Inflammatory macrophage treated with lipopolysaccharide for 1 hour (primary cell): ENCODE measurements at places on chromosomes 11 and 22.

GRCh38 chr11:70244698-70245097, 25.8 kb upstream of the PPFIA1 start:
- peak; percentile 29 for DNase-seq

DNA sequence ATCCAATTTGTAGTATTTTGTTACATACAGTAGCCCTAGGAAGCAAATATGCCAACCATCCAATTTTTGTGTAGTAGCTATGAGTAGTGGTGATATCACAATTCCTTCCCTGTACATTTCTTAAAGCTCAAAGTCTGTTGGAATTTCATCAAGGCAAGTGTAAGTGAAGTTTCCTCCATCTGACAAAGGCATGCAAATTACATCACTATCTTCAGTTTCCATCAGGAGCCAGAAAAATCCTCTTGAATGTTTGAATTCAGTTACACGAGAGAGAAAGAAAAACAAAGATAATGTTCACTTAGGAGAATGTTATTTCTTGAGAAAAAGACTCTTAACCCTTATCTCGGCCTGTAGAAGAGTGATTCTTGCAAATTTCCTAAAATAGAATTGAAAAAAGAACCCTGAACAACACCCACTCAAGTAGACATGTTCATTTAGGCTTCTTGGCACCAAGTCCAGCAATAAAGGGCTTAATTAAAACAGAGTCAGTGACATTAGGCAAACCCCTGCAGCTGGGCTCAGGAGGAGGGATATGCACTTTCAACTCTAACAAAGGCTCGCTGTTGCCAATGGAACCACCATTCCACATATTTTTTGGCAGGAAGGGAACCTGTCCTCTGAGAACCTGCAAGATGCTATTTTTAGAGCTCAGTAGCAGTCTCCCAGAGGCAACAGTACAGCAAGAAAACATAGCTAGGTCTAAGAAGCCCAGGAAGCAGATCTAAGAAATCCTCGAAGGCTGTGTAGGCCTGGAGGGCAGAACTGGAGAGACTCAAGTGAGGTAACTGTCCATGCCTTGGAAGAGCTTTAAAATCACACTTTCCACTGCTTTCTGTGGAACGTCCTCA, 144.6 kb downstream of the CCDC81 start:
- no peak for DNase-seq

DNA sequence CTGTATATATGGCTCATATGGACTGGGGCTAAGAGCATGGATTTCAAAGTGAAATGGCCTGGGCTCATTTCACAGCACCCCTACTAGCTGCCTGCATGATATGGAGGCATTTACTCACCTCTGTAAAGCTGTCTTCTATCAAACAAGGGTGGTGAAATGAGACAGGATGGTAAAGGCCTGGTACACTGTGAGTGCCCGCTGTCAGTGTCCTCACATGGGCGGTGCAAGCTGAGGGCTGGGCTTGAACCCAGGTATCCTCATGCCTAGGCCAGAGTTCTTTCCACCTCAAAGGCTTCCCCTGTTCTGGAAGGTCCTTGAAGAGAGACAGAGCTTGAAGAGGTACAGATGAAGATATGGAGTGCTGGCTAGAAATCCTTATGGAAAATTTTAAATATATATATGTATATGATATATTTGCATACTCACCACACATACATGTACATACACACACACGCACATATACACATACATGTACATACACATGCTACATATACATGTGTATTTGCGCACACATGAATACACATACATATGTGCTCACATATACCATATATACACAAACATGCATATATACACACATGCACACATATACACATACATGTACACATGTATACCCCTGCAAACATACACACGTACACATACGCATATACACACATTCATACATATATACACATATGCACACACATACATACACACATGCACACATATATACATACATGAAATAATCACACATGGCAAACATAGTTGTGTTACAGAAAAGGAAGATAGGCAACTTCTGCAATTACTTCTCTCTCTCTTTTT, 44.7 kb downstream of the MICAL2 start:
- DNase-seq = no peak

DNA sequence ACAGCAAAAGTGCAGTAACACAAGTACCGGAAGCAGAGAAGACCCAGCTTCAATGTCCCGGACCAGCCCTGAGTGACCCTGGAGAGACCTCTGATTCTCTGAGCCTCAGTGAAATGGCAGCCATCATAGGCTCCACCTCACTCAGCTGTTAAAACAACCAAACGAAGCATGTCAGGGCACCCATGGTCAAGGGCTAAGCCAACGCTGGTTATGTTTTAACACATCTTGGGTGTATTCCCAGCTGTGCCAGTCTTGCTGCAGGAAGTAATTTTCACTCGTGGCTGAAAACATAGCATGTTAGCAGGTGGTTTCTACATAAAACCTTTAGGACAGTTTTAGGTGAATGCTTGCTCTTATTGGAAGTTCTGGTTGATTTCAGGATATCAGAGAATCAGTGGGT, 30.9 kb downstream of the LMO2 start:
- no peak for DNase-seq

DNA sequence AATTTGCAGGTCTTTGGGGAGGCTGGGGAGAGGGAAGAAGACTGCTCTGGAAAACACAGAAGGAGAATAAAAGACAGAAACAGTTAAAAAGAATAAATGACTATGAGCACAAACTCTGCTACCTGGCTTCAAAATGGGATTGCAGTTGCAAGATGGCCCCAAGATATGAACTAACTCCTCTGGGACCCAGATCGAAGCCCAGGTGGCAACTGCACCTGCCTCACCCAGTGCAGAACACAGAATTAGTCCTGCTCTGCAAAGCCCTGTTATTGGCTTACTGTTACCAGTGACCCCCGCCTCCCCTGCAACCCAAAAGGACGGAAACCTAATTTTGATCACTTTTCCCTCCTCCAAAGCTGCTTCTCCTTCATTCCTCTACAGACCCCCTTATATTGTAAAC, 35.9 kb upstream of the POU2AF1 start:
- no peak for DNase-seq
